ENCODE measurements at places on chromosomes 12 and 14. TPM values are rescaled to one million over a fixed set of nuclear protein-coding genes. Genes with fewer than 3 reads are reported as not detected.

The DPY19L2 gene
- total RNA-seq: 41.3 TPM

The DLK1 gene
- total RNA-seq: 22.8 TPM

The WNT1 gene
- total RNA-seq: not detected

DNA sequence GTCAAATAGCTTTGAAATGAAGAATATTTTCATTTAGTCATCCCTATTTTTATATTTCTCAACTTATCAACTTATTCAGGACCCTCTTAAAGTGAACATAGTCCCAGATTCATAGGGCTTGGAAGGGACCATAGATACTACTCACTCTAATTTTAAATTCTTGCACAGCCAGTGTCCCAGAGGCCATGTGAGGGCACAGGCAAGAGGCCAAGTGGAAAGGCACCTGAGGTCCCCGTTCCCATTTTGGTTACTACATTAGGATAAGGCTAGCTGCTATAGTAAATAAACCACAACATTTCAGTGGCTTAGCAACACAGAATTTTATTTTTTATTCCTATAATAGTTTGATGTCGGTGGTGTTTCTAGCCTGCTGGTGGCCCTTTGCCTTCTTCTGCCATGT lies 227.8 kb downstream of the SPTSSA start:
- peak; percentile 80 for DNase-seq

GRCh38 chr14:103931422-103931821 lies 3.2 kb downstream of the TDRD9 start:
- no peak for DNase-seq

GRCh38 chr14:53884601-53885000 lies 72.0 kb downstream of the BMP4 start:
- DNase-seq: no peak

- no peak for DNase-seq
These were observed 6.5 kb upstream of the VRK1 start for GRCh38 chr14:96790706-96791105.

DNA sequence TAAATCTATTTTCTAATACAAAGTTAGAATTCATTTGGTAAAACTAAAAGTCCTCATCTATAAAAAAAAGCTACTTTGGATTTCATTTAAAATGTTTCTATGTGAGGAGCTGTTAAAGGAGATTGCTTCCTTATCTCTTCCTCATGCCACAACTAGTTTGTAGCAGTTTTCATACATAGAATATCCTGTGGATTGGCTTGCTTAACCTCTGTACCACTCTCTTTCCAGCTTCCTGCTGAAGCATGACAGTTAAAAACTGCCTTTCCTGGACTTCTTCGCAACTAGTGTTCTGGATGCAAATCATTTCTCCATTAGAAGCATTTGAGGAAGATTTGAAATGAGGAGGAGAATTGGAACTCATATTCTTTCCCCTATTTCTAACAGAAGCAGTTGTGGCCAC lies 49.6 kb downstream of the ST8SIA1 start:
- DNase-seq: no peak
